MG63 (cell line): ENCODE measurements at places on chromosomes 5 and 9. TPM values are rescaled to one million over a fixed set of nuclear protein-coding genes. Genes with fewer than 3 reads are reported as not detected.
A peak's percentile ranks its signal among the peaks of the same experiment; 100 is the strongest.

- DNase-seq = no peak
These were observed 38.8 kb upstream of the PWWP2A start for GRCh38 chr5:160158087-160158486.

DNA sequence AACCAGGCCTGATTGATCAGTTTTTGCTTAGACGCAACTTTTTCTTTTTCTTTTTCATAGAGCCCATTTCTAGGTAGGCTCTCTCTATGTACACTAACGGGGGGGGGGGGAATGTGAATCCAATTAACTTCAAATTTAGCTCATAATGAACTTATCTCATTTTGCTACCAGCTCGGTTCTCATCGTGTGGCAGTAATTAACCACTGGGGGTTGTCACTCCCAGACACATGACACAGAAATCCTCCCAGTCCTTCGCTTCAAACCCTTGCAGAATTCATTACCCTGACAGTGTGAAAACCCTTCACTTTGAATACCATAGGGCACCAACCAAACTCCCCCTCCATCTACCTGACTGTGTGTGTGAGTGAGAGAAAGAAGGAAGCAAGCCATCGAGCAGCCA lies 144.2 kb downstream of the PAX5 start:
- DNase-seq = no peak

The IL9 gene
- total RNA-seq = not detected in 2 replicates

DNA sequence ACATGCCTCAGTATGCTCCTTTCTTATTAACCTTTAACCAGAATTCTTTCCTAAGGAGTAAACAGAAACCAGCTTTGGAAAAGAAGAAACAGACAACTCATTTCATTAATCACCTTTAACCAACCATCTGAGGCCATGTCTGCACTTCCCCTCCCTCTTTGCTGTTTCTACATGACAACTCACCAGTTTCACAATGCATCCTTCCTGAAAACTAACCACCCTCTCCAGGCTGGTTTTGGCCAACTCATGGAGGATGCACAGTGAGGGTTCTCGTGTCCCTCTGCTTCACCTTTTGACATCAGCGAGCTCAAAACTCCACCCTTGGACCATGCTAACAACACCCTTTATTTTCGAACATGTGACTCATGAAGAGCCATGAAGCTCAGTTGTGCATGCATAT lies 244.1 kb downstream of the ELAVL2 start:
- no peak for DNase-seq

The FBXO10 gene
- 0.84 and 4.3 TPM in 2 replicates for total RNA-seq

DNA sequence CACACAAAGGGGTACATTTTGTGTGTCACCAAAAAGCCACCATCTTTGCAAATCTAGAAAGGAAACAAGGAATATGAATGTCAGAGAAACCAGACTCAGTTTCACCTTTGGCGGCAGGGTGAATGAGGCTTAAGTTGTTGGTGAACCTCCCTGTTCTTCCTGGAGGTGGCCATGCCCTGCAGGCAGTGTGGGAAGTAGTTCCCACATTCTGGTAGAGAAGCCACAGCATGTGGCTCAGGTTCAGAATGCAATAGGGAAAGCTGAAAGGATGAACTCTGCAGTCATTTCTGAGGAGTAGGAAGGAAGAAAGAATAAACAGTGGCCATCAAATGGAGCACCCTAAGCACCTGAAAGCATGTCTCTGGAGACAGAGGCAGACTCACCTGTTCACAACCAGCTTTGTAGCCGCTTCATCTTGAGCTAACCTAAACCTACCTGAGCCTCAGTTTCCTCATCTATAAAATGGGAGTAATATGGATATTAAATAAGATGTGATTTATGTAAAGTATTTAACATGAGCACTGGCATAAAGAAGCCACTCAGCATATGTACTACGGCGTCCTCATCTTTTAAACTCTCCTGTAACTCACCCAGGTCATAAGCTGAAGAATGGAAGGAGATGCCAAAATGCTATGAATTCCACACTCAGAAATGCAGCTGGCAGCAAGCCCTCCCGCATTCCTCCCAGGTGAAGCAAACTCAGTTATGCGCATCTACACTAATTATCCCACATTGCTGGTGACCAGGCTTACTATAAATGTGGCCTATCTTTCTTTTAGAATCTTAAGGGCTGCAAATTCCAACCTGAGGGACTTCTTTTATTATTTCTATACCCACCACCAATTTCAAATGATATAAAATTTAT lies 86.0 kb downstream of the ZNF608 start:
- DNase-seq = peak; percentile 66

DNA sequence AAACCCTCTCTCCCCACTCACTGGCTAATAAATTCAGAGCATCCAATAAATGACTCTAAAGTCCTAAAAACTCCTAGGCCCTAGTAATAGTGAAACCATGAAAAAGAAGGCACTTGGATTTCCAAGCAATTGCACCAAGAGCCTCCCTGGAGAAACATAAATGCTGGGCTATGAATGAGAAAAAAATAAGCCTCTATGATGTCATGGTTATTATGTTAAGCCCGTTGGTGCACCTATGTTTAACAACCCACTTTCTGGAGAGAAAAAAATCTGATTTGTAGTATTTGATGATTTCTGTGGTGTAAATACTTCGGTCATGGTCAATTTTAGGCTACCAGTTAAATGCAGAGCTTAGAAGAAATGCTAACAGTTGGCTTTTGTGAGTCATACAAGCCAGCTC lies 8.4 kb downstream of the CFAP90 start:
- no peak for DNase-seq

GRCh38 chr5:174236070-174236469 lies 190.6 kb downstream of the NSG2 start:
- DNase-seq = no peak

GRCh38 chr5:59021286-59021673 lies 438.4 kb downstream of the RAB3C start:
- no peak for DNase-seq

DNA sequence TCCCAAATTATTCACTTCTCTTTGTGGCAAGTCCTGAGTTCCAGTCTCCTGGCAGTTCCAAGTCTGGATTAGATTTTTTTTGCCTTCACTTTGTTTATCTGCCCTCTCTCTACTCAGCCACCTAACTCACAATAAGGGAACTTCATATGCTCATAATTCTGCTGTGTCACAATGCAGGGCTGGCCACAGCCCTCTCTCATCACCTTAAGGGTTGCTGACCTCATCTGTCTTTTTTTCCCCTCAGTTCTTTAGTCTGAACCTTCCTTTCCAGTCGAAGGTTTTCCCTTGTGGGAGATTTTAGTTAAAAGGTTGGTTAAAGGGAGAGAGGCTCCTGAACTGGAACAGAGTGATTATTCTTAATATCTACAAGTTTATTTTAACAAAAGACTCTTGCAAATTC lies 4.1 kb downstream of the BAG1 start:
- DNase-seq = no peak

The CCNB1 gene
- 310 and 430 TPM in 2 replicates for total RNA-seq

The GPRIN1 gene
- 21.0 and 32.2 TPM in 2 replicates for total RNA-seq

DNA sequence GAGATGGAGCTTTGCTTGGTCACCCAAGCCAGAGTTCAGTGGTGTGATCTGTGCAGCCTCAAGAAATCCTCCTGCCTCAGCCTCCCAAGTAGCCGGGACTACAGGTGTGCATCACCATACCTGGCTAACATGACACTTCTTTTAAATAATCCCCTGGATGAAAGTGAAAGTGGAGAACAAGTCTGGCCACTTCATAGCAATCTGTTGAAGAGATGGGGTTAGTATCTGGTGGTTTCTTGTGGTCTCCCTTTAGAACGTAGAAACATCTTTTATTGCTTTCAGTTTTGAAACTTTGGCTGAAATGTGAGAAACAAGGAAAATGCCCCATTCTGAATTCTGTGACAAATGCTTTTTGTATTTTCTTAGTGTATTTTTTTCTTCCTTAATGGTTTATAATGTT lies 452.5 kb upstream of the RIOK2 start:
- DNase-seq = no peak

- no peak for DNase-seq
These were observed 42.1 kb downstream of the CXXC5 start for GRCh38 chr5:139690064-139690802.

- no peak for DNase-seq
These were observed 1.4 kb upstream of the NFX1 start for GRCh38 chr9:33288828-33289483.

- no peak for DNase-seq
These were observed 21.4 kb downstream of the GLRA1 start for GRCh38 chr5:151903243-151903653.

- DNase-seq = no peak
These were observed 194.8 kb downstream of the FBXL7 start for GRCh38 chr5:15694696-15695214.

DNA sequence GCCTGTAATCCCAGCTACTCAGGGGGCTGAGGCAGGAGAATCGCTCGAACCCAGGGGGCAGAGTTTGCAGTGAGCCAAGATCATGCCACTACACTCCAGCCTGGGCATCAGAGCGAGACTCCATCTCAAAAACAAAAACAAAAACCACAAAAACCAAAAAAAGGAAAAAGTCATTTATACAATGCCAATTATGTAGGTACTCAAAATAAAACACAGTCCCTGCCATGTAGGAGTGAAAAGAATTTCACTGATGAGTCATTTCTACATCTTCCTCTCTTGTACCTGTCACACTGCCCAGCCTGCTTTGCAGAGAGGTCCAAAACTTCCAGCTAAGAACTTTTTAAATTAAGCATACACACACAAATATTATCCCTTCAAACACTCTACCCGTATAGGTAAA lies 215.8 kb downstream of the EPB41L4A start:
- DNase-seq = peak; percentile 10

The COL5A1 gene
- total RNA-seq = 78.9 and 92.0 TPM in 2 replicates

GRCh38 chr9:128470560-128470959 lies 14.8 kb downstream of the ODF2 start:
- DNase-seq = peak; percentile 44

- no peak for DNase-seq
These were observed 8.8 kb upstream of the FCN2 start for GRCh38 chr9:134871697-134872340.

- no peak for DNase-seq
These were observed 280.4 kb downstream of the MEF2C start for GRCh38 chr5:88602584-88602983.

The RMRP gene
- 8,012 and 15,182 TPM in 2 replicates for total RNA-seq

The HSPB3 gene
- 2.3 and 6.5 TPM in 2 replicates for total RNA-seq

The WHRN gene
- total RNA-seq = 1.9 and 2.1 TPM in 2 replicates

GRCh38 chr5:132017738-132018625 lies 6.5 kb upstream of the ACSL6 start:
- DNase-seq = no peak

DNA sequence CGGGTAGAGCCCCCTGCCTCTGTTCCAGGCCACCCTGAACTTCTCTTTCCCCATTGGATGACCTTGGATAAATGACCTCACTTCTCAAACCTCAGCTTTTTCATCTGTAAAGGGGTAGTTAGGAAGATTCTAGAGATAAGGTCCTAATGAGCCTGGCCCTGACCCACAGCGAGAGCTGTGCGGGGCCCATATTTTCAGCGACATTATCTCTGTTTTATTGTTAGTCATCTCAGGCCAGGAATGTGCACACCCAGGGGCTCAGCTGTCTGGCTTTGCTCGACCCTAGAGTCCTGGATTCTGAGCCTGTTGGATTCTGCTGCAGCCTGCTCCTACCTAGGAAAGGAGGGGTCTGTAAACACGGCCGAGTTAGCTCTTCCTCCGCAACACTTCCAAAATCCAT lies 81.2 kb upstream of the LMX1B start:
- DNase-seq = no peak
